ENCODE measurements at places on chromosomes 12 and 14.

DNA sequence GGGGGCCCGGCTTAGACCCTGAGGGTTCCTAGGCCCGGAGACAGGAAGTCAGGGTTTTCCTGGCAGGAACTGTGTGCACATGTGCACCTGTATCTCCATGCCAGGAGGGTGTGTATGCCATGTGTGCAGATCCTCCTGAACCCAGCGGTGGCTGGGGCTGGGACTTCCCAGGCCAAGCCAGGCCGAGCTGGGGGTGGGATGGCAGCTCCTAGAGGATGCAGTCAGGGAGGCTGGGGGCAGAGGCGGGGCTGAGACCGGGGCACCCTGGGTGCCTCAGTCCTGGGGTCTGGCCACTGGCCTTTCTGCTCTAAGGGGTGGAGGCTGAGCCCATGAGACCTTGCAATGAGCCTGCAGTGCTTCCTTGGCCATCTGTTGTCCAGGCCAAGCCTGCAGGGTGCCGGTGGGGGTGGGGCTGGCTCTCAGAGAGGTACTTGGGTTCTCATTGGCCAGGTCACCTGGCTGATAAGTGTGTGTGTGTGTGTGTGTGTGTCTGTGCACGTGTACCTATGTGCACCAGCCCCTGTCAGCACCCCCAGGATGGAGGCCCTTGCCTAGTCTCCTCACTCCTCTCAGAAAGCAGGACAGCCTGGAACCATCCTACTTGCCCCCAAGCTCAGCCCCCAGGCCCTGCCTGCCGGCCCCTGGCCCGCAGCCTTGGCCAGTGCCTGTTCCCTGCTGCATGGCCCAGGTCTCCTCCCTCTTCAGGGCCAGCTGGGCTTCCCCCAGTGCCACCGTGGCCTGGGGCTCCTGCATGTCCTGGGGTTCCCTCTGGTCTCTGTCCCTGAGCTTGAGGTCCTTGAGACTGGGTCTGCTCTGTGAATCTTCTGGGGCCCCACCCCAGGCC lies 10.6 kb upstream of the TNFAIP2 start:
- no peak for DNase-seq

GRCh38 chr12:25058012-25058411 lies 109.1 kb upstream of the BCAT1 start:
- DNase-seq: no peak

- no peak for DNase-seq
Observed at GRCh38 chr14:55532645-55533344, 47.2 kb upstream of the KTN1 start.

DNA sequence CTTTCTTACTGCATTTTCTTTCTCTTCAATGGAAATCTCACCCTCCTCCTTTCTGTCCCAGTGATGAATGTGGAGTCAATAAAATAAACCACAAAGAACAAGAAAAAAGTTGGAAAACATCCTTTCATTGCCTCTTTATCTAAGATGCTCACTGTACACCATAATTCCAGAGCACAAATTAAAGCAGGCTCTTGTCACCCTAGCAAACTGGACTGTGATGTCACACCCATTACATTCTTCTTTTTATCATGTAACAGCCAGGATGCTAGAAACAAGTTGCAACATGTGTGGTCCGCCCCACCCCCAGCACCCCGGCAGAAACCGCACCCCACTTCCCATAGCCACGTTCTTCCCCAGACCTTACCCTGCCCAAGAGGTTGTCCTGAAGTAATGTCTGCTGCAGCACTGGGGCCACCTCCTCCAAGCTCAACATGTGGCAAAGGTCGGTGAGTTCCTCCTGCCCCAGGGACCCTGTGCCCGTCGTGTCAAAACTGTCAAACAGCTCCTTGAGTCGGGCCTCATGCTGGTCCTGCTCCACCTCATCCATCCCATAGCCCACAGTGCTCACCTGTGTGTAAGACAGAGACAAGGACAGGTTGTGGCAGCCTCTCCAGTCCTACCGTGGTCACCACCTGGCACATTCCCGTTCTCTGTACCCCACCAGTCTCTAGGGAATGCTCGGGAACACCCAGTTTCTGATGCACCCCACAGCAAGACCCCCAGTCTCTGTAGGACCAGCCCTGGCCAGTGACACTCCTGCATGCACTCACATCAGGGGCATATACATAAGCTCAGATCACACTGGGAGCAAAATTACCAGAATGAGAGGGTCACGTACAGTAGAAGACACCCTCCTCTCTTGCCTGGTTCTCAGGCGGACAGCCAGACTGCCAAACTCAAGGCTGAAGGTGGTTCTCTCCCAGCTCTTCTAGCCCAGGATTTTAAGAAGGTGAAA lies 9.2 kb downstream of the NIN start:
- DNase-seq: no peak

DNA sequence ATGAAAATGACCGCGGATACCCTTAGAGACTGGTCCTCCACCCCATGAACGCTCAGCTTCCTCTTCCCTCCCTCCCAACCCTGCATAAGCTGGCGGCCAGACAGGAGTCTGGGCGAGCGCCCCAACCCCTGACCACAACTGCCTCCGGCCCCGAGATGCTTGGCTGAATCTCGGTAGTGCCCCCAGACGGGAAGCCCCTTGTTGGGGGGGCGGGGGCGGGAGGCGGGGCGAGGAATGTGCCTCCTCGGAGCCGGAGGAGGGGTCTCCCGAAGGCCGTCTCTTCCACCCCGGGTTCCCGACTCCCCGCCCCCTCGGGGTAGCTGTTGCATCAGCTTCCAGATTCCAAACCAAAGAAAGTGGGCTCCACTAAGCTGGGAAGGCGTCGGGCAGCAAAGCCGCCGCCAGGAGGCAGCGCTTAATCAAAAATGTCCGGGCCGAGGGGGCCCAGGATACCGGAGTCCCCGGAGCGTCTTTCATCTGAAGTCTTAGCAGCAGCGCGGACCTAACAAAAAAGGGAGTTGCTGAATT lies 7.1 kb upstream of the MRPL52 start:
- DNase-seq: peak; percentile 86

- DNase-seq: no peak
Observed at GRCh38 chr14:104228221-104228620, 89.8 kb downstream of the KIF26A start.

DNA sequence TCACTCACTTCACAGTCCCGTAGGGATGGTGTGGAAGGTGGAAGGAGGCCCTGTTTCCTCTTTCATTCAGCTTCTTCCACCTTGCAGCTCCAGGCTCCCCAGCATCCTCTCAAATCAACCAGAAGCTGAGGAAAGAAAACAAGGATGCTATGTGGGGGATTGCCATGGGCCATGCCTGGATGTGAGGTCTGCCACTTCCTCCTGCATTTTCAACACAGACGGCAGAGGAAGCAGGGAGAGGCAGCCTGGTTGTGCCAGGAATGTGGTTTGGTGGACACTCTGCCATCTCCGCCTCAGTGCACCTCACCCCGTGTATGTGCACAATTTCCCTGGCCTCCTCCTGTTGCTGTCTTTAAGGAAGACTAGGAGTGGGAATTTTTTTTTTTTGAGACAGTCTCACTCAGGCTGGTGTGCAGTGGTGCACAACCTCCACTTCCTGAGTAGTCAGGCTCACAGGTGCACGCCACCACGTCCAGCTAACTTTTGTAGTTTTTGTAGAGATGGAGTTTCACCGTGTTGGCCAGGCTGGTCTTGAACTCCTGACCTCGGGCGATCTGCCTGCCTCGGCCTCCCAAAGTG lies 99.2 kb downstream of the SLC15A4 start:
- no peak for DNase-seq

DNA sequence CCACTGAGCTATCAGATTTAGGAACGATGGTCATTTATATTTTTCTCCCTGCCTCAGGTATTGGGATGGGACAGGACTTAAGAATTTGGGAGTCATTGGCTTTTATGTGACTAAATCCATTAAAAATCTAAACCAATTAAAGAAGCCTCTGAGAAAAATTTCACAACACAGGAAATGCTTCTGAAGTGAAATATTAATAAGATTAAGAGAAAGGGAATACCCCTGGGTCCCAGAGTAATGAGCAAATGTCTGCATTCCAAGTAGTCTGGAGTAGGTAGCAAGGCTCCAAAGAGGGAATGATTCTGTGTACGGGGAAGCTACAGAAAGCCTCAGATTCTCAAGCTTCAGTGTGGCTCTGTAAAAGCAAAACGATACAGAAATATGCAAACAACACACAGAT lies 707 bp upstream of the MED6 start:
- no peak for DNase-seq

- DNase-seq: no peak
Observed at GRCh38 chr14:58824106-58824505, 186.3 kb downstream of the DACT1 start.

GRCh38 chr12:49689785-49690184 lies 17.4 kb downstream of the FMNL3 start:
- no peak for DNase-seq

DNA sequence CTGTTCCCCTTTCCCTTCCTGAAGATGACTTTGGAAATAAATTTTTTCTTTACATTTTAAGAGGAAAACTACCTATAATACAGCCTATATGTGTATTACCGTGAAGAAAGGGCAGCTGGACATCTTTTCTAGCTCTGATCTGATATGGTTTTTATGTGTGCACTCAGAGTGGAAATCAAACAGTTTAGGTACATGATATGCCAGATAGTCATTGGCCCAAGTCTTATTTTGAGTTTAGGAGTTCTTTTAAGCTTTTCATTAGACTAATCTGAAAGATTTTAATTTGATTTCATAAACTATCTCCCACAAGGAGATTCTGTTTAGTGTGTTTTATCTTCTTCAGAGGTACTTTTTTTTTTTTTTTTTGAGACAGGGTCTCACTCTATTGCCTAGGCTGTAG lies 48.8 kb downstream of the KIAA0586 start:
- DNase-seq: no peak

DNA sequence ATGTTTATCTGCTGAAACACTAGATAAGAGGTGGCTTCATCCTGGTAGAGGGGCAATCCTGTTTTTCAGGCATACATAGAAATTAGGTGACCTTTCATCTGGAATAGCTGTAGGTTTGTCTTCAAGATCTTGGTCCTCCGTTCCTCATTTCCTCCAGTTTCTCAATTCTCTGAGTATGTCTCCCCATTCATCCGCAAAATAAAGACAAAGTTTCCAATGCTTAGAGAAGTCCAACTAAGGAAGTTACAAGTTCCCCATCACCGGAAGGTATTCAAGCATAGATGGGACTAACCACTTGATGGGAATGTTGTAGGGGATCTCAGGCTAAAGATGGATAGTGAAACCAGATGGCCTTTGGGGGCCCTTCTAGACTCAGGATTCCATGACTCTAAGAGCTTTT lies 34.3 kb downstream of the ERG28 start:
- no peak for DNase-seq

GRCh38 chr12:46364777-46365580 lies 7.6 kb downstream of the SLC38A2 start:
- DNase-seq: peak; percentile 76

- no peak for DNase-seq
Observed at GRCh38 chr12:112230136-112230535, 104.8 kb downstream of the TRAFD1 start.
